WTC11 (cell line): ENCODE measurements at places on chromosomes 7 and 10.
A peak's percentile ranks its signal among the peaks of the same experiment; 100 is the strongest.

DNA sequence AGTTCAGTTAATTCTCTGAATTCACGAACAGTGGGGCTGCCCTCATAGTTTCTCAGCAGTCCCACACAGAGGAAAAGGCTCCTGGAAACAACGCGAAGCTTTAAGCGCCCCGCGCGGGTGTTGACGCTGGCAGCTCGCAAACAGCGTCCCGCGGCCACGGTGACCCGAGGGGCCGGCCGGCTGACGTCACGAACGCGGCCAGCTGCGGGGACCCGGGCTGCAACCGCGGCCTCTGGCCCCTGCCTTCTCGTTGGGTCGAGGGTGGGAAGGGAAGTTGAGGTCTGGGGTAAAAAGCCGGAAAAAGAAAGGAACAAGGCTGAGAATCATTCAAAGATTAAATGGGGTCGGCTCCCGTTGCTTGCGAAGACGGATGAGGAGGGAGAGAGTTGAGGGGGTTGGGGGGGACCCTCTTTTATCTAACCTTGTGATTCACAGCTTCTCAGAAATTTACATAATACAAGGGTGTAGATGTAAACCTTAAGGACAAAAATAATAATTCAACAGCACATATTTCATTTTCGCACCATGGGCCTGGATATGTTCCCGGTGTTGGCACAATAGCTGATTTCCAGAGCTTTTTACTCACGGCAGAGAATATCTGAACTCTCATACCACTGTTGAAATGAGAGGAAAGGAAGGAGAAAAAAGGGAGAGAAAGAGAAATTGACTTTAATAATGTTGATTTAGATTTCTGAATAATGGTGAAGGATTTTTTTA, 7.3 kb upstream of the FEZF1 start:
- peak; percentile 61 for DNase-seq

DNA sequence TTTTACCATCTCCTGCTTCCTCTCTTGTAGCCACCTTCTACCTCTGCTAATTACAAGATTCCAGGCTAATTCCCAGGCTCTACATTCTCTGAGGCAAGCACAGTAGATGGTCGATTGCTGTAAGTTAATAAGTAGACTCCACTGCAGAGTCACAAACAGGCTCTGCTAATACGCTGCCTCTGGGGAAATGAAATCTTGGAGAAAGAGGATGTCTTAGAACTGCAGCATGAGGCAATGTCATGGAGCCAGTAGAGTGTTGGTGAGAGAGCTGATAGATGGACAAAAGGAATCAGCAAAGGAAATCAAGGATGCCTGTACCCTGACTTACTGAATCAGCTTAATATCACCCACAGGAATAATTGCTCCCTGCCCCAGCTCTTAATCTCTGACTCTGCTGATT, 1260.3 kb downstream of the XPNPEP1 start:
- DNase-seq, result no peak

- peak; percentile 63 for DNase-seq
Observed at GRCh38 chr10:73625004-73625883, 16.0 kb downstream of the MYOZ1 start.

DNA sequence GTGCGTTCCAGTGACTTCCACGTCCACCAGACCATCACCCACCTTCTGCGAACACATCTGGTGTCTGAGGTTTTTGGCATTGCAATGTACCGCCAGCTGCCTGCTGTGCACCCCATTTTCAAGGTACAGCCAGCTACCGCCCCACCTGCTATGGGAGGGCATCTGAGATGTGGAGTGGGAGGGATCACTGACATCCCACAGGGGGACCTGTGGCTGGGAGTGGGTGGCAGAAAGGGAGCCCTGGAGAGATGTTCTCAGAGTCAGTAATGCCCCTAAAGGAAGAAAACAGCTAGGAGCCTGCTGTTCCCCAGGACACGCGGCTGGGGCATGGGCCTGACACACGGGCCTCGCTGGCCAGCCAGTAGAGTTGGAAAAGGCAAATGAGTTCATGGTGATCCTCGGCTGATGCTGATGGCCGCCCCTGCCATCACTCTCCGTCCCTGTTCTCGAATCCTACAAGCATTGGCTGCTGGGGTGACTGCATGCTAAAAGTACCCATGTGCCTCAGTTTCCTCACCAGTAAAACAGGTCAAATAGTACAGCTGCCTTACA, 66.6 kb downstream of the ALOX5 start:
- no peak for DNase-seq

GRCh38 chr7:3980300-3980643, 679.2 kb downstream of the SDK1 start:
- no peak for DNase-seq

DNA sequence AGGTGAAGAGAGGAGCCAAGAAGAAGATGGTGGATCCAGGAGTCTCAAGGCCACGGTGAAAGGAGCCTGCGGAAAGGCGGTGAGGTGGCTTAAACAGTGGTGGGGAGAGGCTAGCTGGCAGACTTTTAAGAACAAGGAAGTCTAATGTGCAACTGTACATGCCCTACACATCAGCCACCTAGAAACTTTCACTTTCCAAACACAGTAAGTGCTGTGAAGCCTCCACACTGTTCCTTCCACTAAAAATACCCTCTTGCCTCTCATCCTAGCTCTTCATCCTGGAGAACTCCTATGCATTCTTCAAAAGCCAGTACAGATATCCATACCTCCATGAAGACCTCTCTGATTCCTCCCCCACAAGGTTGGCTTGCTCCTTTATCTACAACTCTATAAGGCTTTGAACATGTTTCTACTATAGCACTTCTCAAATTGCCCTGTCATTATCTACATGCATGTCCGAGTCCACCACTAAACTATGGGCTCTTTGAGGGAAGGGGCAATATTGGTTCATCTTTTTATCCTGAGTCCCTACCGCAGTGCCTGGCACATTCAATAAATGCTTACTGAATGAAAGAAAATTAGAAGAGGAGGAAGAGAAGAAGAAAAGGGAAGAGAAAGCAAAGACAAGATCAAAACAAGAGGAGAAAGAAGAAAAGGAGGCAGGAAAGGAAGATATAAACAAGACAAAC, 54.2 kb downstream of the DNAJC12 start:
- DNase-seq, result no peak

DNA sequence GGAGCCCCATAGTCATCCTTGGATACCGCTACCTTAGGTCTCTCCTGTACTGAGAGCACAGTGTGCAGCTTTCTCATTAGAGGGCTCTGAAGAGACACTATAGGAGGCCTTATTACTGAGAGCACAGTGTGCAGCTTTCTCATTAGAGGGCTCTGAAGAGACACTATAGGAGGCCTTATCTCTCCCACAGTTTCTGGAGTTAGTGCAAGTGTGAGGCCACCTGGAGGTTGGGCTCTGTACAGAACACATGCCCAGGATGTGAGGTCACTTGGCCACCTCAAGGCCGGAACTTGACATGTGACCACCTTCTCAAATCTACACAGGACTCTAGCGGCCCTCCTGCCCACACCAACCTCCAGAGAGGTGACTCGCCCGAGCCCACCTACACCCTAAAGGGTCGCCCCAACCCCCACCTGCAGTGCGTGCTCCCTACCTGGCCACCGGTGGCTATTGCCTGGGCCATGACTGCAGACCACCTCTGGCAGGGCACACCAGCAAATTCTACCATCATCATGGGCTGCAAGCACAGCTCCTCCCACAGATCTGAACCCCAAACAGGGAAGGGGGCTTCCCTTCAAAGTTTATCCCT, 24.6 kb downstream of the FRMPD2 start:
- no peak for DNase-seq

DNA sequence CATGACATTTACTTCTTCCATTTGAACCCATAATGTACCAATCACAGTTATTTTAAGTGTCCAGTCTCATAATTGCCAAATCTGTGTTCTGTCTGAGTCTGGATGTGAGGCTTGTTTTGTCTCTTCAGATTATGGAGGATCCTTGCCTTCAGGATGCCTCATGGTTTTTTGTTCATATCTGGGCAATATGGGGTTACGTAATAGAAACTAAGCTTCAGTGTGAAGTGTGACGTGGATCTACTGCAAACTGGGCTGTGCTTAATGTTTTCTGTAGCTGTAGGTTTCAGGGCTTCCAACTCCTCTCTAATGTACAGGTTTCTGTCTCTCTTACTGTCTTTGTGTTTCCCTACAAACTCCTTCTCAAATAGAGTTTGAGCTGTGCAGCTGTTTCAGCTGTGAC, 223.7 kb upstream of the ADARB2 start:
- no peak for DNase-seq

- DNase-seq, result no peak
Observed at GRCh38 chr7:73668886-73669230, 1.2 kb downstream of the VPS37D start.

DNA sequence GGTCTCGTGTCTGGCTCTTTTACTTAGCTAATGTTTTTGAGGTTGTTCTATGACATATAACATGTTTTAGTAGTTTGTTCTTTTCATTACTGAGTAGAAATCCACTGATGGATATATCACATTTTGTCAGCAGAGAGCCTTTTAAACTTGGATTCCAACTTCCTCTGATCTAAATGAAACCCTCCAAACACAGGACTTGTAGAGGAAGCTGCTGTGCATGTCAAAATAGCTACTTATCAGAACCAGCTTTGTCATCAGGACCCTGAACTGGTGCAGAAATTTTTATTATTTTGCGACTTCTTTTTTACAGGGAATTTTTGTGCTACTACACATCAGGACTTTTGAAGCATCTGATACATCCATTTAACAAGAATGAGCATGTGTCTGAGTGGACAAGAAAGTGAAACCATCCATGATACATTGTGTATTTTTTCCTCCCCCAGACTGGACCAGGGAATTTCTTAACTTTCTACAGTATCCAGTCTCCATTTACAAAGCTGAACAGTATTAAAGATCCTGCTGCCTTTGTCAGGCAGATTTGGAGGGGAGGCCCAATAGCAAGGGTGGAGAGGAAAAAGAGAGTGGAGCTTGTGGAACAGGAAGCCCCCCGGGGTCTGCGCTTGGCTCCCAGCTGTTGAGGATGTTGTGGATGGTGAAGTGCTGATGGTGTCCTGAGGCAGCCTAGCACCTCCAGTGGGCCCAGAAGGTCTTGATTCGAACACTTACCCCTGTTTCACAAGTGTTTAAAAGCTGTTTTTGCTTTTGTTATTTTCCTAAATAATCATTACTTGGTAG, 29.3 kb upstream of the MTPAP start:
- DNase-seq, result peak; percentile 33

- no peak for DNase-seq
Observed at GRCh38 chr7:69967689-69968450, 369.6 kb downstream of the AUTS2 start.

DNA sequence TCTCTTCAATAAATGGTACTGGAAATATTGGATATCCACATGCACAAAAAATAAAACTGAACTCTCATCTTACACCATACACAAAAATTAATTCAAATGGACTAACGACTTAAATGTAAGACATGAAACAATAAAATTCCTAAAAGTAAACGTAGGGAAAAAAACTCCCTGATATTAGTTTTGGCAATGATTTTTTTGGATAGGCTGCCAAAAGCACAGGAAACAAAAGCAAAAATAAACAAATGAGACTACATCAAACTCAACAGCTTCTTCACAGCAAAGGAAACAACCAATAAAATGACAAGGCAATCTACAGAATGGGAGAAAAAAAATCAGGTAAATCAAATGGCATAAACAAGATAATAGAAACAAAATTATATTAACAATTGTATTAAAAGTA, 65.7 kb downstream of the ORC5 start:
- no peak for DNase-seq

- no peak for DNase-seq
Observed at GRCh38 chr10:127910464-127910770, 3.5 kb downstream of the PTPRE start.

DNA sequence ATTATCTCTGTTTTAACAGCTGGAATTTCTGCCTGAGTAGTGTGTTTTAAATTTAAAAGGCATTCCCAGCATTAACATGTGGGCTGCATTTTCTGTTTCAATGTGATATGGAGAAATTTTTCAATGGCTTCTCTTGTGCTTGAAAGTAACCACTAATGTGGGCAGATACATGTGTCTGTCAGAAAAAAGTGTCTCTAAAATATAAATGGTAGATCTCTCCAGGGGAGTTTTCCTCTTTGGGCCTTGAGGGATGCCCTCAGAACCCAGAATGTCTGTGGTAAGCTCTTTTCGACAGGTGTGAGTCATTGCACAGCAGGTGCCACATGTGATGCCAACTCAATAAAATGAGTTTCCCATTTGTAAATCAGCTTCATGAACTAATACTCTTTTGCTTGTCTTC, 221.1 kb downstream of the SEMA3E start:
- DNase-seq, result no peak

GRCh38 chr10:8404721-8405120, 350.2 kb downstream of the GATA3 start:
- no peak for DNase-seq

GRCh38 chr10:47239211-47239610, 60.8 kb upstream of the GDF10 start:
- no peak for DNase-seq

GRCh38 chr10:117689566-117689965, 147.0 kb downstream of the EMX2 start:
- no peak for DNase-seq

DNA sequence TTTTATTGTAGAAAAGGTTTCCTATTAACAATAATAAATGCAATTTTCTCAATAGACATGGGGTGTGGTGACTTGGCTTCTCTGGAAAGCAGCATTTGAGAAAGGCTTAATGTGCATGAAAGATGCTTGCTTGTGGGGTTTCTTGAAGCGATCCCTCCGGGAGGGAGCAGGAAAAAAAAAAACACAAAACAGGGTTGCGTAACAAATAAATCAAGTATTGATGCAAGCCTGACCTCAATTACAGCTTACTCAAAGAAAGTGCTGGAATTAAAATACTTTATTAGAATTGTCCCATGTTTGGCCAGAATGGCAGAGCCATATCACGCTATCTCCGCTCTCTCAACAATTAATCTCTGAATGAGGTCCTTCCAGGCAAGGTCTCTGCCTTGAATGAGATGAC, 1612.5 kb downstream of the REEP3 start:
- no peak for DNase-seq

- DNase-seq, result no peak
Observed at GRCh38 chr10:88915781-88916180, 35.7 kb downstream of the STAMBPL1 start.

- DNase-seq, result no peak
Observed at GRCh38 chr10:62616885-62617590, 187.5 kb upstream of the ADO start.

GRCh38 chr7:5425507-5426225, 2.0 kb upstream of the TNRC18 start:
- peak; percentile 59 for DNase-seq

DNA sequence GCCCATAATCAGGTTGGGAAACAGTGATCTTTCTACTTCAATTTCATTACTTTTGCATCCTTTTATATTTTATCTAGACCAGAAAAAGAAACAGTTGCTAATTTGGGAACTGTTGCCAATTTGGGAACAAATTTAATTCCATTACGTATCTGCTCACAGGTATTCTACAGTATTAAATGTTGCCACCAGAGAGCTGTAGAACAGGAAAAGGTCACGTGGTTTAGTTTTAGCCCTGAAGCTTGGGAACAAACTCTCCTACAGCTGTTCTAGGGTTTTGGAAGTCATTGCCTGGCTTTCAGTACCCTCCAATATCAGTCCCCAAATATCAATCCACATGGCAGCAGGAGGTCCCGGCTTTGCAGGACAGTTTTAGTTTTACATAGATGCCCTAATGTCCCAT, 172.7 kb downstream of the DGKI start:
- DNase-seq, result no peak

- DNase-seq, result peak; percentile 73
Observed at GRCh38 chr10:102627736-102628293, 16.5 kb upstream of the TRIM8 start.
